ENCODE measurements at places on chromosomes 3 and 15.

- no peak for DNase-seq
These were observed 120.1 kb downstream of the ANP32A start for GRCh38 chr15:68700455-68701123.

- no peak for DNase-seq
These were observed 942 bp downstream of the ELP6 start for GRCh38 chr3:47512416-47513124.

GRCh38 chr3:63611382-63611781 lies 41.1 kb upstream of the SNTN start:
- DNase-seq = no peak

DNA sequence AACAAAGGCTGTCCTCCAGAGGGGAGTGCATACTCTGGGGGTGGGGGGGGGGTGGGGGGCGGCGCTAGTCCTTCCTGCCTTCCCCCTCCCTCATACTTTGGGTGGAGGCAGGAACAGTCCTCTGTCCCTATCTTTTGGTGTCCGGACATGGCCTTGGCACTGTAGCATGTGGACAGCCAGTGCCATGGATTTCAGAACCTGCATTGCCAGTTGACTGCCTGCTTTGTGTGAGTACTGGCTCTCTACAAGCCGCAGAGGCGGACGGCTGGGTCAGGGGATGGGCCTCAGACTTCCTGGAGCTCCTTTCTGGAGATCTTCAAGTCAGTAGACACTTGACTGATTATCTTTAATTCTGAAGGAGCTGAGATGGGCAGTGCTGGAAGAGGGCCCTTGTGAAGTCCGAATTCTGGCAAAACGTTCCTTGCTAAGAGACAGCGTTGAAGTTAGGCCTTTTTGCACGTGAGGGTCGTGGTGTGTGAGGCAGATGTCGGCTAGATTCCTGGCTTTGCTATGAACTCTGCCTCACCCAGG lies 2.5 kb downstream of the CLDN11 start:
- no peak for DNase-seq

GRCh38 chr3:150227839-150228238 lies 180.3 kb upstream of the TSC22D2 start:
- DNase-seq = peak; percentile 63

DNA sequence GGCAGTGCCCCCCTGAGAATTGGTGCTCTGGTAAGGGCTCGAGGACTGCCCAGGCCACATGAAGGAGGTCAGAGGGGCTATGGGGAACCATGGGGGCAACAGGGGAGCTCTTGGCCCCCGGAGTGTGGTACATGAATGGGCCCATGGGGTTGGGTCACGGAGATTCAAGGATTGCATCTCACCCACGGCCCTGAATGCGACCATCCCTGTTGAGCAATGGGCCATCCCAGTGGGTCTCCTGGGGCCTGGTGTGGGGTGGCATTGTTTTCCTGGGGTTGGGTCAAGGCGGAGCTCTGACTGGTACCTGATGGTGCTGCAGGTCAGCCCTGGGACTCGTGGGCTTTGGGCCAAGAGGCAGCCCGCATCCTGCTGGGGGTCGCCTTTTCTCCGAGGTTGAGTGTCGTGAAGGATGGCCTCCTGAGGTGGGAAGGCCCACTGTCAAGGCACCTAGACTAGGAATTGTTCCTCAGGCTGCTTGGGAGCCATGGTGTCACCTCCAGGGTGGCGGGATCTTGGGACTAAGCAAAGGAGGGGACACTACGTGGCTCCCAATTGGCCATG lies 198.3 kb downstream of the UBE3A start:
- DNase-seq = peak; percentile 26

DNA sequence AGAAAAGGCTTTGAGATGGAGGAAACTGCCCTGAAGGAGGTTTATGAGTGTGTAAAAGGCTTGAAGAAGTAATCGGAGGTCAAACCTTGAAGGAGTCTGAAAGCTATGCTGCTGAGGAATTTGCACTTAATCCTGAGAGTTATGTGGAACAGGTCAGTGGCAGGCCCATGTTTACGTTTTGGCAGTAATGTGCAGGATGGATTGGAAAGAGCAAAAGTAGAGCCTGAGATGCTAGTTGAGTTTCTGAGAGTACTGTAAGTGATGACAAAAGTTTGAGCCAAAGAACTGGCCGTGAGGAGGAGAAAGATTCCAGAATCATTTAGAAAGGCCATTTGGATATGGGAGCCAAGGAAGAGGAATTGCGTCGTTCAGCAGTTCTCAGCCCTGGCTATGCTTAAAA lies 3.2 kb upstream of the GASK1A start:
- no peak for DNase-seq

DNA sequence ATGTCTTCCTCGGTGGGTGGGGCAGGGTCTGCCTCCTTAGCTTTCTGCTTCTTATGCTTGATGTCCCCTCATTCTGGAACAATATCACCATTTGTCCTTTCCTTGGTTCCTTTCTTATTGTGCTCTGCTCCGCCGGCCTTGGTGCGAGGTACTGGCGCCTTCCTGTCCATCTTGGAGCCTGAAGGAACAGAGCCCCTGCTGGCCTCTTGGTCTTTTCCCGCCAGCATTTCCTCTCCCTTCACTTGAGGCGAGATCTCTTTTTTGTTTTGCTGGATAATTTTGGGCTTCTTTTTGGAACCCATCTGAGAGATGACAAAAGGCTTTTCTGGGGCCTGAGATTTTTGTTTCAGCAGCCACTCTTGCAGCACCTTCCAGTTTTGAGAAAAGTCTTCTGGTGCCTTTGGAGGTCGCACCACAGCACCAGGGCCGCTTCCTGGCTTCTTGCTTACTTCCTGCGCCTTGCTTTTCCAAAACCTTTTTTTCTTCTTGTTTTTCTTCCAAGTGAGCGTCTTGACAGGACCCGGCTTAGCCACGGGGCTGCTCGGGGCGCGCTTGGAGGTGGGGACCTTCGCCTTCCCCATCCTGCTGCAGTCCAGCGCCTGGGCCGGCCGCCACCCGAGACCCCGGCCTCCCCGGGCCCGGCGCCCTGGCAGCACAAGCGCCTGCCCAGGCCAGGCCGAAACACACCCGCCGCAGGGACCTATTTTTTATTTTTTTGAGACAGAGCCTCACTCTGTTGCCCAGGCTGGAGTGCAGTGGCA lies 127.1 kb downstream of the KLF13 start:
- DNase-seq = peak; percentile 19

DNA sequence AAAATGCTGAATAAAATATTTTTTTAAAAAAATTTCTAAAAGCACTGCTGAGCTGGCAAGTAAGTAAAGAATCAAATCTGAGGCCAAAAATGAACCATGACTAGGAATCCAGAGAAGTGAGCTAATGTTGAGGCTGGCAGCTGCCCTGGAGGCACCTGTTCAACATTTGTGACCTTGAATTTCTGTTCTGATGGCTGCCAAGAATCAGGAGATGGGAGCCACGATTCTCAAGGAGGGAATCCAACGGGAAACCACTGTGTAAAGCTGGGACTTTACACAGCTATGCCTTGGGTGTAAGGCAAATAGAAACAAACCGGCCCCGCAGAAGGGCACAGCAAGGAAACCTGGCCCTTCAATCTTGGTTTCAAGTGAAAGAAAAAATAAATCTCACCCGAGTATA lies 22.7 kb downstream of the HEG1 start:
- no peak for DNase-seq

DNA sequence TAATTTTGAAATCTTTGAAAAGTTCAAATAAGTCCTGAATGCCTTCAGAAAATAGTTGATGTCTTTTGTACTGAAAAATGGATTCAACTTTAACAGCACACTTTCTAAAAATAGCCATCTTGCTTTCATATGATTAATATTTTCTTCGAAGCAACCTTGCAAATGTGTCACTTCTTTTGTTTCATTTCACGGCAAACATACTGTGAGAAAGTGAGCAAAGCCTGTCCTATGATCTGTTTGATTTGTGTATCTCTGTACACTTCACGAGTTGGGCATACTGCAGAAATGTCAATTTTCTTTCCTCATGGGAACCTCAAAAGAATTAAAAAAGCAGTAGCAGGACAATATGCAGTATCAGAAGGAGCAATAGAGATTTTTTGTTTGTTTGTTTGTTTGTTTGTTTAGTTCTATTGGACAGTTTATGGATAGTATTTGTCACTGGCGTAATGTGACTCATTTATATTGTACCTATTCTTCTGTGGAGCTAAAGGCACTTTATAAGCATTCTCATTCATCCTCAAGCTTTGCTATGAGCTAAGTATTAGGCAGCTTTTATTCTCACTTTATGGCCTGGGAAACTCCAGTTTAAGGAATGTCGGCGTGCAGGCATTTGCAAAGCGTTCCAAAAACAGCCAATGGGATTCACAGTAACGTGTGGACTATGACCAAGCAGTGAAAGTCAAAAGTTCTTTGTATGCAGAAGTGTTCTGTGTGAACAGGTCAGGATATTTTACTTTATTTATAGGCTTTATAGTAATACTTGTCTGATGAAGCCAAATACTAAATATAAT lies 572.0 kb downstream of the NAALADL2 start:
- DNase-seq = no peak

DNA sequence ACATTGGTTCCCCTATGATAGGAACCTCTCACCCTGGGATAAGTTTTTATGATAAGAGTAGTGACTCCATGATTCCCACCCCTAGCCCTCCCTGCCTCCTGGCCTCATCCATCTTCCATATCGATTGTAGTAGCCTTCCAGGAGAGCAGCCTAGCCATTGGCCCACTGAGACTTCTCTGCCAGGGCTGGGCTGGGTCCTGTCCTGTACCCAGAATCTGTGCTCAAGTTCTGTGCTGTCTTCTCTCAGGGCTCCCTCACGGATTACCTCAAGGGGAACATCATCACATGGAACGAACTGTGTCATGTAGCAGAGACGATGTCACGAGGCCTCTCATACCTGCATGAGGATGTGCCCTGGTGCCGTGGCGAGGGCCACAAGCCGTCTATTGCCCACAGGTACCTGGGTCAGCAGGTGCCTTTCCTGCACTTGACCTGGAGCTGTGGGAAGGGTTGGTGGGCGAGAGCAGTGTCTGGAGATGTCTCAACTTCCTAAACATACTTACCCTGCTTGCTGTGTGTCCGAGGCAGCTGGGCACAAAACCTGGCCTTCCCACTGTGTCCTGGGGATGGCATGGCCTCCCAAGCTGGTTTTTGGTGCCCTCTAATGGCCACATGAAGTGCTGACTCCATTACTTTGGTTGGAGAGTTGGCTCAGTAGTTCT lies 16.6 kb upstream of the EXOG start:
- peak; percentile 71 for DNase-seq

GRCh38 chr15:45185903-45186770 lies 1.6 kb downstream of the SHF start:
- DNase-seq = no peak

DNA sequence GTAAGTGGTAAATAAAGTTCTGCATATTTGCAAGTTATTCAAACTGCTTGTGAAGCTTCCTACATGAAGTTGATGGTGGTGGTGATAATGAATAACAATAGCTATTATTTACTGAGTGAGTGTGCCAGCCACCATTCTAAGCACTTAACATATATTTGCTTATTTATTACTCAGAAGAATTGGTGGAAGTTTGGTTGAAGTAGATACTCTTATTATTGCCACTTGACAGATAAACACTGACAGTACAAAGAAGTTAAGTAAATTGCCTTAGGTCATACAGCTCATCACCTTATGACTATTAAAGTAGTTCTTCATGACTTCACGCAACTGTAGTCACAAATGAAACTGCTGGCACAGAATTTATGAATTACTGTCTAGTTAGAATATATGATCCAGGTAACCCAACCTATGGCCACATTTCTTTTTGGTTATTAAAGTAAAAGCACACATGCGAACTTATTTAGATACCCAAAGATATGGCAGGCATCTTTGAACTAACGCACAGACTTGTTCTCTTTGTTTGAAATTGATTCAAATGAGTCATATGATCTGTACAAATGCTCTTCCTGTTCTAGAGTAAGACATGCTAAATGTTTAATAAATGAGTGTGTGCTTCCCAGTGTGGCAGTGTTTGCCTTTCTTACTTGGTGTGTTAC lies 99.8 kb upstream of the NR2F2 start:
- DNase-seq = no peak

DNA sequence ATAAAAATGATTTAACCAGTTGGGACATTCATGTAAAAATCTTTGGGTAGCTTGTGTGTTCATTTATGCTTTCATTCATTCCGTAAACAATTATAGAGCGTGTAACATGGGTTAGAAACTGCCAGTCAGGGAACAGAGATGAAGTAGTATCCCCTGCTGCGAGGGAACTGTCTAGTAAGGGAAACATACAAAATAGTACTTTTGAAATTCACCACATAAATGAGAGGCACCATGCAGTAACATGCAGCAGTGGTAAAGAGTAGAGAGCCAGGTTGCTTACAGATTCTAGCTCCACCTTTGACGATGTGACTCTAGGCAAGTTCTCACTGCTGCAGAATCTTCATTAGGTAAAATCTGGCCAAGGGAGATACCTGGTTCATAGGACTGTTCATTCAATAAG lies 938 bp downstream of the DZIP3 start:
- DNase-seq = no peak

GRCh38 chr15:83928392-83928734 lies 274.4 kb downstream of the ADAMTSL3 start:
- no peak for DNase-seq

- no peak for DNase-seq
These were observed 168.0 kb upstream of the THRB start for GRCh38 chr3:24662449-24663345.

GRCh38 chr3:123419850-123420297 lies 29.0 kb downstream of the ADCY5 start:
- DNase-seq = no peak

GRCh38 chr3:139434764-139435307 lies 41.5 kb downstream of the RBP2 start:
- DNase-seq = no peak

DNA sequence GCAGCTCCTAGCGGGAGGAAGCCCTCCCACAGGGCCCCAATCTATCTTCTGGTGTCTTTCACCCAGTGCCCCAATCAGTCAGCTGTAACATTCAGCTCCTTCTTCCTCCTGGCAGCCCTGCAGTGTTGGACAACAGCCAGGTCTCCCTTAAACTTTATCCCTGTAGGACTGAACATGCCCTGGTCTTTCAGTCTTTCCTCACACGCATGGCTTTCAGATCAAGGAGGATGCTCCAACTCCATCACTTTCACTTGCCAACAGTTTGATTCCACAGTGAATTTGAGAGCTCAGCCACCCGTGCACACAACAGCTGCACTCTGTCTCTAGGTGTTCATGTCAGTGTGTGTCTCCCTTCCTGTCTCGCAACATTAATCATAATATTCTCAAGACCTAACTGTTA lies 28.5 kb upstream of the LRRC34 start:
- DNase-seq = no peak

DNA sequence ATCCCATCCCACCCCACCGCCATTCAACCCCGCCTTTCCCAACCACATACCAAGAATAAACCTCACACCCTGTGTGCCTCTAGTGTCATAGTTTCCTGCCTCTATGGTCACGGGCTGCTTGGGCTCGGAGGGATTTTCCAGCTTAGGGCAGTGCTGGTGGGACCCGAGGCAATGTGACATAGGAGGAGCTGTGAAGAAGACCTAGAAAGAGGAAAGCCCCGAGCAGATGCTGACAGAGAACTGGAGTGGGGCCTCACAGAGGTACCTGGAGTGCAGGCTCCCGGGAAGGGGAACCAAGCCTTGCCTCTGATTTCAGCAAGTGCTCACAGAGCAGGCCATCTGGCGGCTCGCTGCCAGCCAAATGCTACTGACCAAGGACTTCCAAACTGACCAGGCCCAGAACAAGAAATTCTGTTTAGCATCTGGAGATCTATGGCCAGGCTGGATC lies 27.5 kb downstream of the BHLHE40 start:
- DNase-seq = peak; percentile 83
